ENCODE measurements at places on chromosomes 5 and 9.

DNA sequence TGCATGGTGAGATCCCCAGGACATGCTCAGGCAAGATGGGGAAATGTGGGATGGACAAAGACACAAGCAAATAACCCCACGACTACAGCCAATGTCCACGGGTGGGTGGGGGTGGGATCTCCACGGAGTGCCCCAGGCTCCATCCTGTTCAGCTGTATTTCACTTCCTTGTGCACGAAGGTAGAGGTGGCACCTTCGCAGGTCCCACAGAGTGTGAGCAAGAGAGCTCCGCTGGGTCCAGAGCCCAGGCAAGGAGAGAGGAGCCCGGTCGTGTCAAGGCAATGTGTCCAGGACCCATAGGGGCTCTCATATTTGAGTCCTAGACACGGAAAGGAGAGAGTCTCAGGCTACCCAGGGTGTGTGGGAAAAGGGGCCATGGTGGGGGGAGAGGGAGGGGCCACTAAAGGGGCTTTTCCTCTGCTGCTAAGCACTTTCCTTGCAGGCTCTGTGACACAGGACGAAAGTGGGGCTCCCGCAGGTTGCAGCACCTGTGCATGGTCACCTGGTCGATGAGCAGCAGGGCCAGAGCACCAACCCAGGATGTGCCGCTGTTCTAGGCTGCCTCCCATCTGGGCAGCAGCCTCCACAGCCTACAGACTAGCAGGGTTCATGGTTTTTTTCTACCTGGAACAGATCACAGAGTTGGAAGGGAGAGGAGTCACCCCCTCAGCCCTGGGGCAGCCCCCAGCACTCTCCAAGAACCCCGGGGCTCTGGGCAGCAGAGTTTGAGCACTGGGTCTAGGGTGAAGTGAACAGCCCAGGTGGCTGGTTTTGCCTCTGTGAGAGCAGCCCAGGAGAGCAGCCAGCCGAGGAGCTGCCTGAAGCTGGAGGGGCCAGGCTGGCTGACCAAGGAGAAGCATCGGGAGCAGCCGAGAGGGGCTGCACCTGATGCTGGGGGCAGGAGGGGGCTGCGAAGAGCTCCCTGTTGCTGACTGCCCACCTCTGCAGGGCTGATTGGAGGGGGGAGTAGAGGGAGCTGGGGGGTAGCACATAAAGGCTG lies 100.7 kb upstream of the MVB12B start:
- no peak for DNase-seq

GRCh38 chr9:114027863-114028465 lies 50.1 kb downstream of the AMBP start:
- DNase-seq, result no peak

GRCh38 chr5:60701321-60701968 lies 1.5 kb upstream of the DEPDC1B start:
- no peak for DNase-seq

DNA sequence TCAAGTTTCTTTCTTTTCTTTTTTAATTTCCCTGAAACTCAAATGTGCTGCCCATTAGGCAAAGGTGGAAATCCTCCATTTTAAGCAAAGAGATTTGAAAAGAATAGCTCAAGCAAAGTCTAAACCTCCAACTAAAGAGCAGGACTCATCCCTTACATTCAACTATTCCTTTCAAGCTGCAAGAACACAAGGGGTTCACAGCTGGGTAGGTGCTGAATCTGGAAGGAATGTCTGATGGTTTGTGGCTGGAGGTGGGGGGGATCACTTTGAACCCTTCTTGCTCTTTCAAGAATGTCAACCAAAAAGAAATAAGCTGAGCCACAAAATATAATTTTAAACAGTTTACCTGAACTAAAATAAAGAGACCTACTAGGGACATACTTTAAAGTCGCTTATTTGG lies 375.7 kb upstream of the CDH10 start:
- peak; percentile 31 for DNase-seq

GRCh38 chr9:99822109-99822805 lies 572 bp downstream of the NR4A3 start:
- DNase-seq, result no peak

DNA sequence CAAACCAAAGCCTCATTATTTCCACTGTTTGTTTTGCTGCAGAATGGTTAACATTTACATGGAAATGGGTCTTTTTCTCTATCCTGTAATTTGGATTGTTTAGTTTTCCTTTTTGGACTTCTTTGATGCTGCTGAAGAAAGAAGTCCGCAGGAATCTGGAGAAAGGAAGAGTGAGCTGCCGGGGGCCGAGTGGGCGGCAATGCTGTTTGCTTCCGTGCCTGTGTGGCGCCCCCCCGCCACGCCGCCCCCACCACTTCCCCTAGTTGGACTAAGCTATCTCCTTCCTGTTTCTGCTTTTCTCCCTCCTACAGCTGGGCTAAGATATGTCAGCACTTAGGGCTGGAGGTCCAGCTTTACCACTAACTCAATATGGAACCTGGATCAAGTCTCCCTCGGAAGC lies 39.7 kb downstream of the ACTL7B start:
- DNase-seq, result no peak

GRCh38 chr5:112643339-112643971 lies 94.2 kb upstream of the APC start:
- DNase-seq, result no peak

- no peak for DNase-seq
These were observed 820 bp upstream of the NFX1 start for GRCh38 chr9:33289496-33289895.

GRCh38 chr5:135829179-135829578 lies 5.3 kb upstream of the SLC25A48 start:
- DNase-seq, result no peak

- DNase-seq, result no peak
These were observed 307.6 kb downstream of the CTNND2 start for GRCh38 chr5:11596657-11597071.

DNA sequence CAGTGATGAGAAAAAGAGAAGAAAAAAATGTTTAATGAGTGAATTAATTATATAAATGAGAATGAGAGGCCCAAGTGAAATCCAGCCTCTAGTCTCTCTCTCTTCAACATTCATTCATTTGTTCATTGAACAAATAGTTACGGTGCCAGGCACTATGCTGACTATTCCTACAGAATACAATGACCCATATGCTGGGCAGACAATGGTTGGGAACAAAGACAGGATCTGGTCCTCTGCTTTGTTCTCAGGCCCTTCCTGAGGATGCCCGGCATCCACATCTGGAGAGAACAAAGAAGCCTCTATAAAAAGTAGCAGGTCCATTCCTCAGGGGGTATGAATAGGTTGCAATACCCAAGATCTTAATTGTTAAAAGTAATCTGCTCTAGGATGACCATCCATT lies 6.9 kb downstream of the ADAM19 start:
- no peak for DNase-seq

DNA sequence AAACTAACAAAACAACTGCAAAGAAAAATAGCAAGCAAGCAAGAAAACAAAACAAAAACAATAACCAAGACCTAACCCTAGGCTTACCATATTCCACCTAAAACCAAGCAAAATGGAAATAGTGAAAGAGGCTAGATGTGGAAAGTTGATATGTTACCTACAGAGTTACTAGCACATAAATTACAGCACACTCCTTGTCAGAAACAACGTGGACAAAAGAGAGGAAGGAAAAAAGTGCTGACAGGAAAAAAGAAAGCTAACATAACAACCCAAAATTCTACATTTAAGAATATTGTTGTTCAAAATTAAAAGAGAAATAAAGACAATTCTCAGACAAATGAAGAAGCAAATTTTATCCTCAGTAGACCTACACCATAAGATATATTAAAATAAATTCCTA lies 812.8 kb upstream of the NUDT12 start:
- DNase-seq, result no peak

GRCh38 chr9:80552931-80553330 lies 981.2 kb downstream of the TLE4 start:
- no peak for DNase-seq

GRCh38 chr9:110029429-110029955 lies 178.5 kb downstream of the C9orf152 start:
- DNase-seq, result no peak

DNA sequence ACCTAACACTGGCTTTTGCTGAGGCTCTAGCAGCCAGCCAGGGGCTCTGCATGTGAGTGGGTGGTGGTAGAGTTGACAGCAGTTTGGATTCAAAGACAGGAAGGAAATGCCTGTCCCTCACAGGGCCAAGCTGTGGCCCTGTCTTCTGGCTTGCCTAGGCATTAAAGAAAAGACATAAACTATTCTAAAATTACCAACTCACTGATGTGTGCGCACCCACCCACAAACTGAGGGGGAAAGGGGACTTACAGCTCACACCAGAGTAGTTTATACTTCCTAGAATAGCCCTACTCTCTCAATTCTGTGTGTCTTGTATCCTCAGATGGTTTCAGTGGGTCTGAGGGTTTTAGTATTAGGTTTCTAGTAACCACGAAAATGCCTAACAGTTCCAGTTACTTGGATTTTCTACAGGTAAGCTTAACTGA lies 18.3 kb upstream of the IL13 start:
- no peak for DNase-seq

DNA sequence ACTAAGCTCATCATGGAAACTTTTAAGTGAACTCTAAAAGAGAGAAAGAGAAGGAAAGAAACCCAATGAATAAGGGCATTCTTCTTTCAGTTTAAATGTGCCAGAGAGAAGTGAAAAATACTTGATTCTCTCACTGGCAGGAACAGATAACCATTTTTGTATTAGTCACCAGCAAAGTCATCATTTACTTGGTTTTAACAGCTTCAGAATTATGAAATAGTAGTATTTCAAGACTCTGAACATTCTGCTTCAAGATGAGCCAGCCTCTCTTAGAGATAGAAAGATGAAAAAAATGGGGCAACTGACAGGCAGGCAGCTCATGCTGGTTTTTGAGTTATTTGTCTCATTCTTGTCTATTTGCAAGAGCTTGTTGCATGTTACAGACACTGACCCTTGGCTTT lies 103.5 kb downstream of the GCNT1 start:
- DNase-seq, result no peak

DNA sequence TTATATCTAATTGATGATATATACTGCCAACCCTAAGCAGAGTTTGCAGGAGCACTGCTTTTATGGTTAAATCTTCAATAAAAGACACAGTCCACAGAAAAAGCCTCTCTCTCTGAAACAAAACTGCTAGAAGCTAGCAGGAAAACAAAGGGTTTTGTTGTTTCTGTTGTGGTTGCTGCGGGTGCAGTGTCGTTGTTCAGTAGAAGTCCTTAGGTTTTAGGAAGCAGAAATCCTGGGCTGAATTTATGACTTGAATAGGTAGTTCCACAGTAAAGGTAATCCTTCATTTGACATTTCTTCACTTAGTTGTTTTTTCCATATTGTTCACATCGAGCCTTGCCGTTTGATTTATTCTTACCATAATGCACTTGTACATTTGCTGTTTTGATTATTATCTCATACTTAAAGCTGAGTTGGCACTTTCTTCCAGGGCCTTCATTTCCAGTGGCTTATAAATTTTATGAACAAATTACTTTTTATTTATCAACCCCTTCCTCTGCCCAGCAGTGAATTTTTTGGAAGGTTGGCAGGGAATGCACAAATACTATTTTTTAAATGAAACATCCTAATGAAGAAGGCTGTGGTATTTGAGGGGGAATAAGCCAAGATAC lies 209.6 kb upstream of the SLC30A5 start:
- no peak for DNase-seq

DNA sequence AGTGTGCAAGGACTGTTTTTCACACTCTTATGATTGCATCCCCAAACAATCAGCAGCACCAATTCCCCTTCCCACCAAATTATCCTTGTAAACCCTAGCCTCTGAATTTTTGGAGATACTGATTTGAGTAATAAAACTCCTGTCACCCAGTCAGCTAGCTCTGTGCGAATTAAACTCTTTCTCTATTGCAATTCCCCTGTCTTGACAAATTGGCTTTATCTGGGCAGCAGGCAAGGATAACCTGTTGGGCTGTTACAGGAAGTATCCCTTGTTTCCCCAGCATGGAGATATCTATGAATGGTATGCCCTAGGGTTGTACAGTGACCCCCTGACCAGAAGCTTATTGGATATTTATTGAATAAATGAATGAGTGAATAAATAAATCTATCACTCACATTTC lies 80.8 kb downstream of the PTCD2 start:
- DNase-seq, result no peak

GRCh38 chr5:143186623-143187022 lies 216.9 kb downstream of the NR3C1 start:
- no peak for DNase-seq

- DNase-seq, result no peak
These were observed 113.8 kb upstream of the CDH6 start for GRCh38 chr5:31079668-31080067.

GRCh38 chr9:90803860-90804593 lies 2.4 kb downstream of the SYK start:
- DNase-seq, result no peak

GRCh38 chr5:168156170-168156569 lies 135.3 kb upstream of the WWC1 start:
- no peak for DNase-seq

- DNase-seq, result no peak
These were observed 131.1 kb upstream of the CNTLN start for GRCh38 chr9:17003576-17004240.

DNA sequence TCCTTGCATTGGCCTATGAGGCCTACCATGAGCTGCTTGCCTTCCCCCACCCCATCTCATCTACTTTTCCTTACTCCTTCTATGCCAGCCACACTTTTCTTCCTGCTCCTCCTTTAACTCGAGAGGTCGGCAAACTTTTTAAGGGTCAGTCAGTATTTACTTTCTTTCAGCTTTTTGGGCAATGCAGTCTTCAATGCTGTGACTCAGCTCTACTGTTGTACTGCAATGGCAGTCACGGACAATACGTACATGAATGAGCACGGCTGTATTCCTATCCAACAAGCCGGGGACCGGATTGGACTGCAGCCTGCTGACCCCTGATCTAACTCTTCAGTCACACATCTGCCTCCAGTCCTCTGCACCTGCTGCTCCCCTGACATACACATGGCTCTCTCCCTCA lies 602 bp upstream of the ACTL7A start:
- no peak for DNase-seq

- DNase-seq, result no peak
These were observed 115.8 kb upstream of the SLIT3 start for GRCh38 chr5:169416583-169417196.

GRCh38 chr5:34001241-34001841 lies 6.5 kb downstream of the AMACR start:
- no peak for DNase-seq

- DNase-seq, result no peak
These were observed 43.3 kb upstream of the NCS1 start for GRCh38 chr9:130128733-130129431.

DNA sequence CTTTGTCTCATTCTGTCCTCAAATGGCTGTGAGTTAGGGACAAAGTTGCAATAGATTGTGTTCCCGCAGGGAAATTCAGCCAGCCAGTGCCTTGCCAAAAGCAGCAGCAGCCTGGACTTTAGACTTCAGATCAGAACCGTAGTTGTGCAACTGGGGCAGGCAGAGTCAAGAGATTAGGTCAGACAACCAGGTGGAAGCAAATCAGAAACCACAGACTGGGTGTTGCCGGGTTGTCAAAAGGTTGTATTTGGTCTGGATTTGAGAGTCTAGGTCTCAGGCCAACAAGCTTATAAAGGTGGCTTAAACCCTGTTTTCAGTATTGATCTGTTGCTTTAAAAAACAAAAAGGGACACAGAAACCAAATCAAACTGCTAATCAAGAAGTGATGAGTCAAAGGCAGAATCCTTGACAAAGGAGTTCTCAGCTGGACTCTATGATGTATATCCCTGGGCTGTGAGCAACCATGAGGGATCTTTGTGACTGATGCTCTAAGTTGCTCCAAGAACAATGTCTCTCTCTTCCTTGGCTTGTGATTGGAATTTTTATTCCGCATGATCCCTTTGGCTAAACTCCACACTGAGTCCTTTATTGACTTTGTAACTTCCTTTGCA lies 20.9 kb downstream of the RFK start:
- DNase-seq, result no peak
